ENCODE measurements at places on chromosomes 2 and 18.

GRCh38 chr2:239836021-239836765 lies 188.9 kb downstream of the NDUFA10 start:
- DNase-seq, result no peak

DNA sequence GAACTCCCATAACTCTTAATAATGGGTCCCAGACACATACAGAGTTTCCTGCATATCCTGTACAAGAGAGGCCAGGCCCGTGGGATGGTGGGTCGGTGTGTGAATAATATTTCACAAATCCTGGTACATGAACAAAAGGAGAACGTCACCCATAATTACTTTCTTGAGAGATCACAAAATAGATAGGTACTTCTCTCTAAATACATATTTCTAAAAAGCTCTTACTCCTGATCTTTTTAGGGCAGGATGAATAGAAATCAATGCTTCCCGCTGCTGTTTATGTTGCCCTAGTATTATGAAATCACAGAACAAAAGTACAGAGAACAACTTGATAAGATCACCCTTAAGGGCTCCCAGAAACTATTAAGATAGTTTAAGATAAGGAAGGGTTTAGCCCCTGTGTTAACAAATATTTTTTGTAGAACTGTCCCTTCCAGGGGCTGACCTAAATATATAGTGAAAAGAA lies 5.4 kb downstream of the IRS1 start:
- DNase-seq, result no peak

DNA sequence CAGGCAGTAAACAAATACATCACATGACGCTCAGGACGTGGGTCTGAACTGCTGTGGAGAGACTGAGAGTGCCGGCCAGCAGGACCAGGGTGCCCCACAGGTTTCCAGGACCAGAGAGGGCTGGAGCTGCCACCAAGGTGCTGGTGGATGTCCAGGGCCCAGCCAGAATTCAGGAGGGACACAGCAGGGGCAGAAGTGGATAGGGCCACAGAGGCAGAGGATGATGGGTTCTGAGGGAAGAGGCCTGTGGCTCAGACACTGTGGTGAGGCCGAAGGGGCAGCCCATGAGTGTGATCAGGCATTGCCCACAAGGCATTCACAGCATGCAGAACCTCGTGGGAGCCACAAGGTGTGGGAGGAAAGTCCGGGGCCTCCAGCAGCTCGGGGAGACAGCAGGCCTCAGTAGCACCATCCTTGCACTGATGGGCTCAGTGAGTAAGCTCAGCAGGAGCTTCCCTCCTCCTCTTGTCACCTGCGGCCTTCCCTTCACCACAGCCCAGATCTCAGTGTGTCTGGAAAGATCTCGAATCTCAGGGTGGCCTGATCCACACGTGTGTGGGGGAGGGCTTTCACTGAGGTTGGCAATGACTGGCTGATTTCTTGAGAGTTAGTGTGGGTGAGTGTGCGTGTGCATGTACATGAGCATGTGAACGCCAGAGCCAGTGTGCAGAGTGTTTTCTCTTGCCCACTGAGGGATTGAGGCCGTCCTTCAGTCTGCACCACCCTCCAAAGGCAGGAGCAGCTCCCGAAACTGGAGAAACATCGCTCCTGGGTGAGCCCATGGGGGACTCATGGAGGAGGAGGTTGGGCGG lies 181.8 kb upstream of the RAB6C start:
- no peak for DNase-seq

- no peak for DNase-seq
Measured at GRCh38 chr2:1539973-1540372, 126.7 kb downstream of the TPO start.

GRCh38 chr2:98516571-98516970 lies 71.9 kb downstream of the INPP4A start:
- DNase-seq, result no peak

DNA sequence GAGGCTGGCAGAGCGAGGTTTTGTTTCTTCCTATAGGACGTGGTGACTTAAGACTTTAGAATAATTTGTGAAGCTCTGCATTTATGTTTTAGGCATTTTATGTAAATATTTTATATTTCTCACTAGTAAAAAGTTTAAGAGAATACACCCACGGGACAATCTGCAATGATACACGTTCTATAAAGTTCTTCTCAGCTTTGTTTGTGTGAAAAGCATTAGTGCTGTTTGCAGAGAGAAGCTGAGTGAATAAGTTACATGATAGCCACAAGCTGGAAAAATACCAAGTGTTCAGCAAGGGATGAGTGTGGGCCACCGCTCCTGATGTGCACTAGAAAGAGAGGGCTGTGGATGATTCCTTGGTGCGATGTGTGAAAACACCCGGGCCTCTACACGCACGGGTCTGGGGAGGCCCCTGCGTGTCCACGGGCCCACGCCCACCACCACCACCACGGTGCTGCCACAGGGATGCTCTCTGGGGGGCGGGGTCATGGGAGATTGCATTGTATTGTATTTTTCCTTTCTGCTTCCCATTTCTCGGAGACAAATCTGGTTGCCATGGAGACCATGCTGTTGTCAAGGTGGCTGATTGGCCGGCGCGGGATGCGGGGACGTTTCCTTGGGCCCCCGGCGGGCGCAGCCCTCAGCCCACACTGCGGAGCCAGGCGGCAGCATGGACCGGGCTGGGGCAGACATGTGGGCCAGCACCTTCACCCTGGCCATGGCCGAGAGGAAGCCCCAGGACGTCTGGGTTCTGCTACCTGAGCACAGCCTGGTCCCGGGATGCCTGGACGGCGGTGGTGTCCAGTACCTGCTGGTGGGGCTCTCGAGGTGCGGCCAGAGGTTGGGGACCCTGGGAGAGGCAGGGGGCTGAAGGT lies at the start of gene RTP5:
RTP5 (plus strand) TSS at position 643 of the 875 bp plus-strand sequence; CDS start at position 671, 28 bp downstream.
- DNase-seq, result no peak

GRCh38 chr2:188695953-188696352 lies 278.2 kb upstream of the COL3A1 start:
- DNase-seq, result peak; percentile 29

GRCh38 chr2:123935405-123935804 lies 89.7 kb upstream of the CNTNAP5 start:
- DNase-seq, result no peak

- no peak for DNase-seq
Measured at GRCh38 chr2:188785490-188785889, 188.7 kb upstream of the COL3A1 start.

Data from HTR-8/SVneo (cell line).